ENCODE measurements at places on chromosomes 12 and 14.

DNA sequence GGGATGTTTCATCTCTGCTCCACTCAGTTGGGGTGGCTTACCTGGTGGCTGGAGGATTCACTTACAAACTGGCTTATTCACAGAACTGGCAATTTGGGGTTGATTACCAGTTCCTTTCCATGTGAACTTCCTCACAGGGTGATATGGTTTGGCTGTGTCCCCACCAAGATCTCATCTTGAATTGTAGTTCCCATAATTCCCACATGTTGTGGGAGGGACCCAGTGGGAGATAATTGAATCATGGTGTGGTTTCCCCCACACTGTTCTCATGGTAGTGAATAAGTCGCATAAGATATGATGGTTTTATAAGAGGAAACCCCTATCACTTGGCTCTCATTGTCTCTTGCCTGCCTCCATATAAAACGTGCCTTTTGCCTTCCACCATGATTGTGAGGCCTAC is 26.9 kb upstream of the IGF1 start:
- DNase-seq, result no peak

GRCh38 chr12:19830446-19830845 is 391.2 kb downstream of the AEBP2 start:
- DNase-seq, result no peak

GRCh38 chr12:40911676-40912075 is 219.4 kb downstream of the CNTN1 start:
- no peak for DNase-seq

GRCh38 chr12:113697651-113698509 is 226.2 kb upstream of the LHX5 start:
- no peak for DNase-seq

DNA sequence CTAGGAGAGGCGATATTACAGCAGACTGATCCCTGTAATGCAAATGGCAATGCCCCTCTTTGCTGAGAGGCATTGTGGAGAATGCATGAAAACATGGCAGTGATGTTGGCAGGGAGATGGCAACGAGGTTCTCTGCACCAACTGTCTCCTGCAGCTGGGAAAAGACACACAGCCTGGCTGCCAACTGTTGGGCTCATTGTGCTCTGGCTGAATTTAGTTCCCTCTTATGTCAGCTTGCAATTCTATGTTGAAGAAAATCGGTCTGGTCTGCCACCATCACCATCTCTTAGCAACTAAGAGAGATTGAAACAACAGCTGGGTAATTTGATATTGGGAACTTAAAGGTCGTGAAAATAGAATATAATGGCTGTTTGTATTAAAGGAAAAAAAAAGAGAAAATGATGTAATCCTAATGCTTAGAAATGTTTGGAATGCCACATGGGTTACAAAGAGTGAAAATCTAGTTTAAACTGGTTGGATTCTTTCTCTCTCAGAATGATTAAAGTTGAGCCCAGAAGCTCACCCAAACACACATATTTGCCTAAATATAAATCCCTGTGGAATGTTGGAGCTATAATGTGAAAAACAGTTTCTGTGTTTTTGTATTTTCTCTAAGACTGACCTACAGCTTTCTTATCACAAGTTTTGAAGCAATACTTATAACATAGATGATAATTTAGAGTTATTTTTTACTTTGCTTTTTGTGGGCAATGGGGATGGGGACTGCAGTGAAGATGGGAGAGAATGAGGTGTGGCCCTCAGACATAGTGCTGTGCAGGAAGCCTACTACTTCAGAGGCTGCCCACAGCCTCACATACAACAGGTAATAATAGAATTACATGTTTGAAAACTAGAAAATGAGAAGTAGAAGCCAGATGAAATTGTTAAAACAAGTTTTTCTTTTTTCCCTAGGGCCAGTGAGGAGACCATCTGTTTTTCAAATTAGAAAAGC is 143.7 kb downstream of the AKAP6 start:
- DNase-seq, result no peak

GRCh38 chr14:23910101-23910875 is 43.3 kb upstream of the DHRS4 start:
- no peak for DNase-seq

DNA sequence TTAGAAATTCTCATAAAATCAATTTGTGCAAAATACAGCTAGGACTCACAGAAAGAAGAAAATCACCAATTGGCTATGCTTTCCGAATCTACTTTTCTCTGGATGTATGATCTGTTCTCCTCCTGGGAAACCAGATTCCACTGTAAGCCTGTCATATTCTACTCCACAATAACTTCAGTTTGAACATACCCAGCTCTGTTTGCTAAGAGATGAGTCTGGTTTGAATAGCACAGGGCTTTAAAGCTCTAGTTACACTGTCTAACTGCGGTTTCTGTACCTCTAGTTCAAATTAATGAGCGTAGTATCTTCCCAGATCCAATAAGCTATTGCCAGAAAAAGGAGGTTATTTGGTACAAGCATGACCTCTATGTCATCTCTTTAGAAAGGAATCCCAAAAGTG is 270.1 kb downstream of the DAD1 start:
- DNase-seq, result no peak

DNA sequence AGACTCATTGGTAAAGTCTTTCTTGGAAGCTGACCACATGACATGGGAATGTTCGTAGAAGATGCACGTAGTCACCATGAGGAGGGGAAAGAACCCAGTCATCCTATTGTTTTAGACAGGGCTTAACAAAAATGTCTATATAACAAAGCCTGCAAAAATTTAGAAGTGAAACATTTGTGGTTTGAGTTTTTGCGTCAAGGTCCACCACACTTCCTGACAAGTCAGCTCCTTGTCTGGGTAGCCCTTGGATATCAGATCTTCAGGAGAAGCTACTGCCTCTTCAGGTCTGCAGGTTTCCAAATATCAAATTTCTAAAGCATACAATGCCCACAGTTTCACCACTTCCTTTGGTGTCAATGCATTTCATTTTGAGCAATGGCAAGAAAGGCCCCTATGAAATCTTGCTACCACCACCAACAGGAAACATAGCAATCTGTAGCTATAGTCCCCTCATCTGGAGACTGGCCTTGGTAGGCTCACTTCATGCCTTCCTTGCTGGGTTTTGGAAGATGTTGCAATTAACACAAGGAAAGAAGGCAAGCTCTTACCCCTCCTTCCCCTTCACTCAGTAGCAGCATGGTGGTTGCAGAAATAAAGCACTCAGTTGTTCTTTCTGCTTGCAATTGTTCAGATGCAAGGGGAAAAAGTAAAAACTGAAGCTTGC is 235.2 kb downstream of the PCNX1 start:
- no peak for DNase-seq

DNA sequence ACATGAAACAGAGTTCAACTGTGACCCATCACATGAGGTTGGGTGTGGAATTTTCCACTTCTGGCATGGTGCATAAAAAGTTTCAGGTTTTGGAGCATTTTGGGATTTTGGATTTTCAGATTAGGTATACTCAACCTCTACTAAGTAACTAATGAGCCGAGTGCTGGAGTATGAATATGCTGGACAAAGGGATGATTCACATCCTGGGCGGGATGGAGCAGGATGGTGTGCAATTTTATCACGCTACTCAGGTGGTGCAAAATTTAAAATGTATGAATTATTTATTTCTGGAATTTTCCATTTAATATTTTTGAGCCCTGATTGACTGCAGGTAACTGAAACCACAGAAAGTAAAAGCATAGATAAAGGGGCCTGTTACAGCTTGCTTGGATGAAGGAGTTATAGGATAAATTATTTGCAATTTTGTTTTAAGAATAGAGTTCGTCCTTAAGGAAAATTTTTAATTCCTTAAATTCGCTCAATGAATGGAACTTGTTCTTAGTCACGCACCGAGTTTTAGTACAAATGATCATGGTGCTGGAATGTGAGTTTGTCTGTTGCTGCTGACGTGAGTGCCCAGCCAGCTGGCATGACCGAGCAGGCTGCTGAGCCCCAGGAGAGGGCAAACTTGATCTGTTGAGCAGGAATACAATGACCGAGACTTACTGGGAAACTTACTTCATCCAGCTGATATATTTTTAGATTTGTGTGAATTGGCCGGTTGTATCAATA is 176.3 kb downstream of the ESR2 start:
- DNase-seq, result no peak

- DNase-seq, result no peak
These were observed 25.2 kb downstream of the SLC24A4 start for GRCh38 chr14:92348154-92348553.

GRCh38 chr14:38629412-38629811 is 373.5 kb upstream of the CLEC14A start:
- DNase-seq, result no peak

DNA sequence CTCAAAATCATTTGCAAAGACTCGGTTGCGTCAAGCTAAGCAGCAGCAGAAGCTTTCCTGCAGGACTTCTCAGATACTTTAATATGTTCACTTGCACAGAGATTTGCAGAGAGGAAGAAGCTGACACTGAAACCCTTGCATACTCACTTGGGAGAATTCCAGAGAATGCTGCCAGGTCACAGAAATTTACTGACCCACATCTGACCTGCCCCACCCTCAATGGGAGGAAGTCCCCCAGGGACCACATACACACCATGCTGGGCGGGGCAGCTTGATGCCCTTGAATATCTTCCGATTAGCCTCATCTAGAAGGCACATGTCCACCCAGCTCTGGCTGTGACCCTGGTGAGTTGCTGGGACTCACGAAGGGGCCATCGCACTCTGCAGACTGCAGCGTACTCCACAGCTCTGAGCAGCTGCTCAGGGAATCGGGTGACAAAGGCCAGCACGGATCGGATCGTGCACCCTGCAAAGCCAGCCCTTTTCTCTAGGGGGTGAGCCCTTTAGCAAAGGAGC is 83.2 kb downstream of the ITPK1 start:
- DNase-seq, result no peak

GRCh38 chr12:49357103-49357678 is 10.1 kb upstream of the SPATS2 start:
- DNase-seq, result no peak

DNA sequence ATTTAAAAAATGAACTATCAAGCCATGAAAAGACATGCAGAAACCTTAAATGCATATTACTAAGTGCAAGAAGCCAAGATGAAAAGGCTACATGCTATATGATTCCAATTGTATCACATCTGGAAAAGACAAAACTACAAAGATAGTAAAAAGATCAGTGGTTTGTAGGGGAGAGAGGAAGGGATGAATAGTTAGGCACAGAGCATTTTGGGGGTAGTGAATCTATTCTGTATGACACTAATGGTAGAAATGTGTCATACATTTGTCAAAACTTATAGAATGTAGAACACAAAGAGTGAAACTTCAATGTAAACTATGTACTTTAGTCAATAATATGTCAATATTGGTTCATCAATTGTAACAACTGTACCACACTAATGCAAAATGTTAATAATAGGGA is 20.8 kb downstream of the TXNDC16 start:
- DNase-seq, result no peak

DNA sequence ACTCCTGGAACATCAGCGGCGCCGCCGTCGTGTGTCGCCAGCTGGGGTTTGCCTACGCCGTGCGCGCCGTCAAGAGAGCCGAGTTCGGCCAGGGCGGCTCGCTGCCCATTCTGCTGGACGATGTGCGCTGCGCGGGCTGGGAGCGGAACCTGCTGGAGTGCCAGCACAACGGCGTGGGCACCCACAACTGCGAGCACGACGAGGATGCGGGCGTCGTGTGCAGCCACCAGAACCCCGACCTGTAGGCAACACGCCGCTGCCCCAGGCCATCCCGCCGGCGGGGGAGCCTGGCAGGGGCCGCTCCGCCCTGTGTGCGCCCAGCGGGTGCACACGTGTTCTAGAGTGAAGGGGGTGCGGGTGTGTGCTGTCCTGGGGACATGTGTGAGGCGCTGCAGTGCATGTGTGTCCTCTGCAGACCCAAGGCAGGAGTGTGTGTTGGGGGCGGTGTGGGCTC is 8.7 kb upstream of the CYP46A1 start:
- DNase-seq, result no peak

DNA sequence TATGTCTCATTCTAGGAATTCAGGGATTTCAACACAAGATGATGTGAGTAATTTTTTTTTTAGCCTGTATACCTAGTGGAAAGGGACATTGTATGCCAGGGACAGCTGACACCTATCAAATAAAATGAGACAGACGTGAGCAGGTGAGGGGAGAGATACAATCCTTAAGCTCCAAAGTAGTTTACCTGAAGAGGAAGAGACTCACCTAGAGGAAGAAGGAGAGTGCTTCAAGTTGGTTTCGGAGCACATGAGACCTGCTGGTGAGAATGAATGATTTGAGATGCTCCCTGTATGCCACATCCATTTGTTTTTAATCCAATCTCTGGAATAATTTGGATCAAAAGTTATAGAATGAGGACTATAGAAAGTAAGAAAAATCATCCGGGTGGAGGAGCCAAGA is 915.4 kb upstream of the FBXO33 start:
- DNase-seq, result no peak

DNA sequence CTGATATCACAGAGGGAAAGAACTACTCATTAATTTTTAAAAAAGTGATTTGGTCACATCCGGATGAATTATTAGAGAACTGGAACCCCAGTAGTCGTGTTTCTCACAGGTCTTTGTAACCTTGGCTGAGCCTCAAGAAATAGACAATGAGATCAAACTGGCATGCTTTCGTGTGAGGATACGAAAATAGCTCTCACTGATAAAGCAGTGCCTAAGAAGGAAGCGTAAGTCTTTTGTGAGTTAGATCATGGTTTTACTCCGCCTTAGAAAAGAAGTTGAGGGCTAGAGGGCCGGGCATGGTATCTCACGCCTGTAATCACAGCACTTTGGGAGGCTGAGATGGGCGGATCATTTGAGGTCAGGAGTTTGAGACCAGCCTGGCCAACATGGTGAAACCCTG is 33.8 kb upstream of the GALNT16 start:
- no peak for DNase-seq

- no peak for DNase-seq
These were observed 3.6 kb downstream of the SMCO3 start for GRCh38 chr12:14810167-14810952.

- no peak for DNase-seq
These were observed 156.5 kb upstream of the RMST start for GRCh38 chr12:97306147-97306546.

- DNase-seq, result no peak
These were observed 174.4 kb upstream of the TMPO start for GRCh38 chr12:98341026-98341425.

GRCh38 chr12:123767613-123768012 is 5.5 kb downstream of the DNAH10 start:
- DNase-seq, result no peak

- no peak for DNase-seq
These were observed 18.3 kb downstream of the KICS2 start for GRCh38 chr12:64203775-64204174.

GRCh38 chr12:19165451-19165850 is 35.9 kb downstream of the PLEKHA5 start:
- no peak for DNase-seq

DNA sequence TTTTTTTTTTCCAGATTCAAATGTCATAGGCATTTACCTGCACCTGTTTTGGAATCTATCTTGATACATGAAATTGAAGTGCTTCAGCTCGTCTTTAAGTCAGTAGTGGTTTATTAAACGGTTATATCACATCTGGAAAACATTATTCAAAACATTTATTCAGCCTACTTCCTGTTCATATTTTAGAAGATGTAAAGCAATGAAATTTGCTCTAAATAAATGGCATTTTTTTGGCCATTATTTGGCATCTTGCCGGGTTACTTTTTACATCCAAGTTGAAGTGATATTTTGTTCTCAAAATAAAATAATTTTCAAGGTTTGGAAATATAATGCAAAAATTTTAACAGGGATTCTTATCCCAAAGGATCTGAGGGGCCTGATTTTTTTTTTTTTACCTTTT is 103.1 kb downstream of the EML1 start:
- no peak for DNase-seq

- DNase-seq, result no peak
These were observed 36.2 kb downstream of the TMEM120B start for GRCh38 chr12:121748571-121749265.

Measured in esophagus squamous epithelium (tissue), 5 donors.